ENCODE measurements at places on chromosomes 5 and 9.

- no peak for DNase-seq
These were observed 396.2 kb downstream of the ZSWIM6 start for GRCh38 chr5:61728287-61728686.

- DNase-seq = no peak
These were observed 15.1 kb upstream of the PHF19 start for GRCh38 chr9:120891884-120892747.

- no peak for DNase-seq
These were observed 301.6 kb downstream of the NR2F1-AS1 start for GRCh38 chr5:93279296-93279963.

DNA sequence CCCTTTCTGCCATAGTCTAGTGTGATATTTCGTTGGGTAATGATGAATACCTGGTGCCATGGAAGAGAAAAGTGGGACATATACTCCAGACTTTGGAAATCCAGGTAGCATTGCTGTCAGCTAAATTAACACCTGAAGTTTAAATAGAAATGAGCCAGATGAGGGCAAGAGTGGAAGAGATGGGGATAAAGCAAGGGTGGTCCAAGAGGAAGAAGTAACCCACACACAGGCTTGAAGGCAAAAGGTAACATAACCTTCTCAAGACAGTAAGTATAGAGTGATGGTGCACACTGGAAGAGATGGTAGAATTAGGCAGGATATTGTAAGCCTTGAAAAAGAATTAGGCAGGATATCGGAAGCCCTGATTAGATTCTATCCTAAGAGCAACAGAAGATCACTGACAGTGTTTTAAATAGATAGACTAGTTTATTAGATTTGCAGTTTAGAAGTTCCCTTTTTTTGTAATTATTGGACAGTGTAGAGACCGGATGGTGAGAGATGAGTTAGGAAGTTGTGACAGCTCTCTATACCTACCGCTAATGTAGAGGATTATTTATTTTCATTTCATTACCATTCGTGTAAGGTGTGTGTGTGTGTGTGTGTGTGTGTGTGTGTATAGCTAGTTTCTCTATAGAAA is 16.8 kb downstream of the ANXA1 start:
- DNase-seq = no peak

DNA sequence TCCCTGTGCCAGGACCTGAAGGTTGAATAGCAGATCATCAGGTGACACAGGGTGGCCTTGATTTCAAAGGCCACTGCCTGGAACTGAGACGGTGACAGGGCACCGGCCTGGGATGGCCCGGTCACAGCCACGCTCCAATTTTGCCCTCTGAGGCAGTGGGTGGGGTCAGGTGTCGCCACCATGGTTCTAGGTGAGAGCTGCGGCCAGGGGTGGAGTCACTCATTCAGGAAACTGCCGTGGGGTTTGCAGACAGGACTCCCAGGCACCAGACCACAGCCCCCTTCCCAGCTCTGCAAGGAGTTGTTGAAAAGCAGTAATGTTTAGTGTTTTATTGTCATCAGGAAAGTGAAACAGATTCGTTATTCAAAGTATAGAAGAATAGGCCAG is 17.3 kb upstream of the RNU6ATAC start:
- no peak for DNase-seq

- no peak for DNase-seq
These were observed 26.9 kb downstream of the TBC1D2 start for GRCh38 chr9:98228392-98229089.

GRCh38 chr5:316210-317085 is 5.1 kb upstream of the AHRR start:
- no peak for DNase-seq

DNA sequence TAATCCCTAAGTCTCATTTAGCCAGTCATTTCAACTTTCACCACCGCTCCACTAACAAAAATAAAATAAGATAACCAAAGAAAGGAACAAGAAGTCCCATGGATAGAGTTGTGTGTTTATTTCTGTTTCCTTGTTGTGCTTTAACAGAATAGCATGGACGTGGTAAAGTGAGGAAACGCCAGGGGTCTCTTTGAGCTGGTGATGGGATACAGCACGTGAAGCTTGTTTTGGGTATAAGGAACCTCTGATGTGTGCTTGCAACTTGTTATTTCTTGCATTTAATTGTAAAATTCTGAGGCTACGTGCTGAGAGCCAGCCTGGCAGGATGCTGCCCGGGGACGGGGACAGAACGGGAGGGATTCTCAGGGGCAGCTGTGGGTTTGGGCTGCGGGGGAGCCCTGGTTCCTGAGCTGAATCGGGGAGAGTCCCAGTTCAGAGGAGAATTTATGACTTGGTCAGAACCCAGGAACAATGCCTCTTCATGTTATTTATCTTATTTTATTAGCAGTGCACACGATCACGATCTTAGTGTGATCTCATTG is 63.4 kb downstream of the ANKRD33B start:
- DNase-seq = no peak

- no peak for DNase-seq
These were observed 85.4 kb upstream of the EQTN start for GRCh38 chr9:27382308-27382707.

DNA sequence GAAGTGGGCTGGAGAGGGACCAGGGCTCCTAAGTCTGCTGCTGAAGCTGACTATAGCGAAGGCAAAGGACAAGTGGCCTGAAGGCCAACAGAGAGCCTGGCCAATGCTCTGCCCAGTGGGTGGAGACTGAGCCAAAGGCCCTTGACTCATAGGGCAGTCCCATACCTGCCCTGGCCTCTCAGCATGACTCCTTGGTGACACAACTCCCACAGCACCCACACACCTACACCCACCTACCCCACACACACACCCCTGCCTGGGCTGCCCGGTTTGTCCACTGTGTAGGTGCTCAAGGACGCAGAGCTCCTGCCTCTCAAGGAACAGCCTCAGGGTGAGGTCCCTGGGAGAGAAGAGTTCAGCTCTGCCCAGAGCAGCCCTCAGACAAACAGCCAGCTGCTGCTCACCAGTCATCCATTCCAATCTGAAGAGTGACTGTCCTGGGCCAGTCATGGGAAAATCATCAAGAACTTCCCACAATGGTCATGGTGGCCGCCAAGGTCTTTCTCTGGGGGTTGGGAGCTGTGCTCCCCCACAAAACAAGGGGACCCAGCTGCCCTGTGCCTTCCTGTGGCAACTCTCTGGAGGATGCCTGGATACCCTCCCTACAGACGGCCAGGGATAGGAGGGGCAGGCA is 5.0 kb downstream of the TNIP1 start:
- DNase-seq = no peak

- DNase-seq = no peak
These were observed 60.2 kb downstream of the CRB2 start for GRCh38 chr9:123416176-123416575.

DNA sequence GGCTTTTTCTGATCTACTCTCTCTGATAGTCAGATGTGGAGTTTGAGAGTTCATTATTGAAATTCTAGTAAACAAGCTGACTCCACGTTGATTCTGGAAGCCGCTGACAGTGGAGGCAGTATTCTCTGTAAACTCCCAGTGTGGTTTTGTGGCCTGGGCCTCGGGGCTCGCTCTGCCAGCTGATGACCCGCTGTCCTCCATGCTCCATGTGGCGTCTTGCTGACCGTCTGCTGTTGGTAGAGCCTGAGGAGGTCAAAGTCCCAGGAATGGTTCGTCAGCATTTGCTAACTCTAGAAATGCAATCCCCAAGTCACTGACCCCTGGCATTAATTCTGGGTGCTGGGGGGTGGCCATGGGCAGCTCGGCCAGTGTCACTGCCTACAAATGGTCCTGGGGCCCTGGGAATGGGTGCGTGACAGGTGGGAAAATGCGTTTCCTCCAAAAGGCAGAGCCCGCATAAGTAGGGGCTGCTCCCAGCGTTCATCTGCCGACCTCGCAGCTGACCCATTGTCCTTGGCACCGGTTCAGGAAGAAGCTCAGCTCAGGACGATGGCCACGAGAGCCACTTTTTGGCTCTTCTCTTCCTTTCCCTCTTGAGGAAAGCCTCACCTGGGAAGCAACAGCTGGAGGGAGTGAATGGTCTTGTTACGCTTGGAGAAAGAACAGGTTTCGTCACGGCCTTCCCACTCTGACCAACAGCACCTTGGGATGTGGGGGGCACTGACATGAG is 55.1 kb downstream of the MRPL36 start:
- no peak for DNase-seq

Measured in NAMALWA (cell line).